H1 (cell line): ENCODE measurements at places on chromosomes 12 and 14. TPM values are rescaled to one million over a fixed set of nuclear protein-coding genes. Genes with fewer than 3 reads are reported as not detected.

TPH2 gene
- total RNA-seq, result 0.90 and 1.1 TPM in 2 replicates

GALNT9 gene
- total RNA-seq, result 2.0 and 3.3 TPM in 2 replicates

GRCh38 chr12:12035229-12035628, 35.5 kb upstream of the BCL2L14 start:
- no peak overlapping the region for H3K4me3 ChIP-seq
- no peak for DNase-seq
- no peak overlapping the region for H3K27ac ChIP-seq
- no peaks in the 10 kb centered on the region for H3K36me3 ChIP-seq

DNA sequence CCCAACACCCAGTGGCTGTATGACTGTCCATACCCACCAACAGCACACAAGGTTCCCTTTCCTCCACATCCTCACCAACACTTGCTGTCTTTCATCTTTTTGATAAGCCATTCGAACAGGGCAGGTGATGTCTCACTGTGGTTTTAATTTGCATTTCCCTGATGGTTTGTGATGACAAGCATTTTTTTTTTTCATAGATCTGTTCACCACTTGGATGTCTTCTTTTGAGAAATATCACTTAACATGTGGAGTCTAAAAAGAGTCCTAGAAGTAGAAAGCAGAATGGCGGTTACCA, 198.1 kb upstream of the DIO3 start:
- DNase-seq, result no peak
- no peaks in the 10 kb centered on the region; the same call in 1 of the 2 replicates for H3K27me3 ChIP-seq
- peaks cover 19% of the 10 kb centered on the region for H3K4me1 ChIP-seq
- H3K4me3 ChIP-seq, result no peak overlapping the region

DNA sequence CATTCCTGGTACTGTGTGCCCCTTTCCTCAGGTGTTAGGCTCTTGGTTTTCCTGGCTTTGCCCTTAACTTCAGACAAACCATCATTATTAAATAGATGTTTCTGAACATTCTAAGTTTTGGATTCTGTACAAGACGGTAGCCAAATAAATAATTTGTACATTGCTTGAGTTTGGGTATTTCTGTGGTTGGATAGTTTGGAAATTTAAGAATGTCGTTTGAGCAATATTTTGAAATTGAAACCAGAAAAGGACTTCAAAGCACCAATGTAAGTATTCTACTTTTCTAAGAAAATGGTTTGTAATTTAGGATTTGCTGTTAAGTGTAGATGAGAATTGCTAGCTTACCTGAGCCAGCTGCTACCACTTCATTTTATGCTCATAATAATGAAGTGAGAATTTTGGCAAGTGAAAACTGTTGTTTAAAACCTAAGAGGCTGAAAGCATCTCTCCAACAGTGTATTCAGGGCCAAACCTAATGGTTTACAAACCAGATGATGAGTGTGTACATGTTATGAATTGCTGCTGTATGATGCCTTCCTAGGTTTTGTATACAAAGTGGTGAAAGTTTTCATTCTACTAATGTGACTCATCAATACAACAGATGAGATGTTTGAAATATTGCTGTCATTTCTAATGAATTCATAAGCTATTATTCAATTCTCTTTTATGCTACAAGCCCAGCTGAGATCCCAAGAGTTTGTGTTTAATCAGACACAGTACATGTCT, 181.5 kb upstream of the PRKD1 start:
- no peaks in the 10 kb centered on the region for H3K27me3 ChIP-seq
- DNase-seq, result no peak
- H3K4me3 ChIP-seq, result no peak overlapping the region
- no peaks in the 10 kb centered on the region for H3K36me3 ChIP-seq
- no peak overlapping the region for H3K27ac ChIP-seq

DNA sequence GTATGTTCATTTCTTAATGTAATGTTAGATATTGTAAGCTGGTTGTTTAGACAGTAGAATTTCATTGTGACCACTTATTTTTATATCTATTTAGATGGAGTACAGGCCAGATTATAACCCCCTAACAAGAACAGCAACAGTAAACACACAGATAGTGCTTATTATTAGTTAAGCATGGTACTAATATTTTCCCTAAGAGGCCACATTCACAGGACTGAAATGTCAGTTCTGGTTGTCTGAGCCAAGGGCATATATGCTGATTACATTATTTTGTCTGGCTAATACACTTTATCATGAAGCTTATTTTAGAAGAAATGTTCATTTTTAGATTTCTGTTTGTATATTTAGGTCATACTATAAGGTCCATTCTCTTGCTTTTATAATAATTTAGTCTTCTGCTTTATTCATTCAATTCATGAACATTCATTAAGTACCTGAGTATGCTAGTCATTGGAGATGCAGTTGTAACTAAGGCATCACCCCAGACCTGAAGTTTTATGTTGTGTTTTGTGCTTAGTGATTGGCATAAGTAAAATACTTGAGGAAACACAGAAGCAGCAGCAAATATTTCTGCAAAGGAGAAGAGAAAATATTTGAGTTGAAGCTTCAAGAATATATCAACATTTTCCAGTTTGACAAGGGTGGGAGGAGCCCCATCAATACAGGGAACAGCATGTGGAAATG, 413.7 kb downstream of the RAD51B start:
- no peak overlapping the region for H3K4me3 ChIP-seq
- no peaks in the 10 kb centered on the region for H3K27me3 ChIP-seq
- no peak for DNase-seq

DNA sequence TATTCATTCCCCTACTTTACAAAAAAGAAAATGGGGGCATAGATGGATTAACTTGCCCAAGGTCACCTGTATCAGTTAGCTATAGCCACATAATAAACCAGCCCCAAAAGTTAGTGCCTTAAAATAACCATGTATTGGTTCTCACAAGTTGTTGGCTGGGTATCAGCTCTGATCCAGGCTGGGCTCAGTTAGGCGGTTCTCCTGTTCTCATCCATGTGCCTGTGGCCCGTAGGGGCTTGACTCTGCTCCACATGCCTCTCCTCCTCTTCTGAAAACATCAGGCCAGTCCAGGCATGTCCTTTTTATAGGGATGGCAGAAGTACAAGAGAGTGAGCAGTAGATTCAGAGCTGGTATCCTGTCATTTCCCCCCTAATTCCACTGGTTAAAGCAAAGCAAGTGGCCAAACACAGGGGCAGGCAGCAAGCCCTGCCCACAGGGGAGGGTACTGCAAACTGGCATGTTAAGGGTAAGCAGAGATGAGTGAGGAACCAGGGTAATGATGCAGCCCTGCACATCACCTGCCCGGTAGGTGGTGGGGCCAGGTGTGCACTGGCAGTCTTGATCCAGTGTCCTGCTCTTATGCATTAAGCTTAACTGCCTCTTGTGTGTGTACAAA, 47.9 kb upstream of the TUNAR start:
- no peaks in the 10 kb centered on the region for H3K36me3 ChIP-seq
- H3K27ac ChIP-seq, result no peak overlapping the region
- H3K4me1 ChIP-seq, result peaks cover 4% of the 10 kb centered on the region

DNA sequence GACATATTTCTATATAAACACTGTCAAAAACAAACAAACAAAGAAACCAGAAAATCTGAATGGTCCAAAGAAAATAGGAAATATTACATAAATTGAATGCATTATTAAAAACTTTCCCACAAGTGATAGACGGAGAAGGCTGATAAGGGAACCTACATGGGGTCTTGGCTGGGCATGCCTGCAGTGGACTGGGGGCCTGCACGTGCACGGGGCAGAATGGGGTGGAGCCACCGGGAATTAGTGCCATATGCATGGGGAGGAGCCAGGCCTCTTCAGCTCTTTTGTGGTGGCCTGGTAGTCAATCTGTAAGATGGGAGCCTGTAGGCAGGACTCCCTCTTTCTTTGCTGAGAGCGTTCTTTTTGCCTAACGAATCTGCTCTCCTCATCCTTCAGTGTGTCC, 1031.7 kb upstream of the FBXO33 start:
- H3K4me3 ChIP-seq, result no peak overlapping the region
- no peak for DNase-seq
- H3K4me1 ChIP-seq, result no peaks in the 10 kb centered on the region
- no peaks in the 10 kb centered on the region for H3K36me3 ChIP-seq

DNA sequence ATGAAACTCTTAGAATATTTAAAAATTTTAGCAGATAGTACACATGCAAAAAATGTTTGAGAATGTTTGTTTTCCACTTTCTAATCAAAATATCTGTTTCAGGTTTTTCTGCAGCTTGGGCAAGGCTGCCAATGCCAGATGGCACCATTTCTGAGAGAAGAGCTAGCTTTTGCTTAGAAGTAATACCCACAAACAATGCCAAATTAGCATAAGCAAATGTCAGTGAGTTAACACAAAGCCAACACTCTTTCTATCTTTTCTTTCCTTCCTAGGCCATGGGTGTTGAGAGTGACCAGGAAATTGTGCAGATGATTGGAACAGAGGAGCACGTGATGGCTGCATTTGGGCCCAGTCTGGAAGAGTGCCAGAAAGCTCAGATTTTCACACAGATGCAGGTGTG, 35.2 kb downstream of the POLR3B start:
- H3K4me1 ChIP-seq, result no peaks in the 10 kb centered on the region
- H3K27me3 ChIP-seq, result no peaks in the 10 kb centered on the region
- DNase-seq, result no peak
- H3K4me3 ChIP-seq, result no peak overlapping the region
- peaks cover 12% of the 10 kb centered on the region for H3K36me3 ChIP-seq

VAMP1 gene
- total RNA-seq, result 9.3 and 10.8 TPM in 2 replicates

DNA sequence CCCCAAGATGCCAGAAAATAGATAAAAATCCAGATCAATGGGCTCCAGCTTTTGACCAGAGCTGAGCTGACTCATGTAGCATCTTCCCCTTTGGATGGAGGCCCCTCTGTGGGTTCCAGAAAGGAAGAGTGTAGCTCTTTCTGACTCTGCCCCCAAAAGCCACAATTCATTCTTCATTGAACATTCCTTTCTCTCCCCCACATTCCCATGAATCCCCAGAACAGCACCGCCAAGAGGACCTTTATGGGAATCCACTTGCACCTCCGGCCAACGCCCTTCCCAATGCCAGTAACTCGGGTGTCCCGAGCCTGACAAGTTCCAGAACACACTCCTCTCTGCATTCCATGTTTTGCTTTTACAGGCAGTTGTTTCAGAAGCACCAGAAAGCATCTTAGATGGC, 210.6 kb upstream of the DIO3 start:
- no peak overlapping the region for H3K27ac ChIP-seq
- DNase-seq, result no peak
- no peak overlapping the region for H3K4me3 ChIP-seq
- H3K36me3 ChIP-seq, result no peaks in the 10 kb centered on the region
- no peaks in the 10 kb centered on the region for H3K4me1 ChIP-seq

PRB4 gene
- total RNA-seq, result not detected in 2 replicates
